ENCODE measurements at places on chromosomes 7 and 10.

- no peak for DNase-seq
These were observed 151.1 kb upstream of the PPP2R2D start for GRCh38 chr10:131749767-131750142.

DNA sequence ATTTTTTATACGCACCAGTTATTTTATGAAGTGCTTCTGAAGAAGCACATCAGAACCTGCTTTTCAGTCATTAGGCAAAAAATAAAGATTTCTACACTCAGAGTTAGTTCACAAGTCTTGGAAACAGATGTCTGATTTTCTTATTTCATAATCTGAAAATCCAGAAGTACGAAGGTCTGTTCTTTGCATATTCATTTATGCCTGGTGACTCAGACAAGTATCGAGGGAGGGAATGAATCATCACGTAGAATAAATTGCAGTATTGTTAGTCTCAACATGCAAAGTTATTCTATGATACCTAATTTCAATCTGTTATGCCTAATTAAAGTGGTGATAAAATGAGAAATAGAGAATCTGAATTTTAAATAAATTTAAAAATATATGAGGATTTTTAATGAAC is 113.6 kb upstream of the SEM1 start:
- DNase-seq = no peak

DNA sequence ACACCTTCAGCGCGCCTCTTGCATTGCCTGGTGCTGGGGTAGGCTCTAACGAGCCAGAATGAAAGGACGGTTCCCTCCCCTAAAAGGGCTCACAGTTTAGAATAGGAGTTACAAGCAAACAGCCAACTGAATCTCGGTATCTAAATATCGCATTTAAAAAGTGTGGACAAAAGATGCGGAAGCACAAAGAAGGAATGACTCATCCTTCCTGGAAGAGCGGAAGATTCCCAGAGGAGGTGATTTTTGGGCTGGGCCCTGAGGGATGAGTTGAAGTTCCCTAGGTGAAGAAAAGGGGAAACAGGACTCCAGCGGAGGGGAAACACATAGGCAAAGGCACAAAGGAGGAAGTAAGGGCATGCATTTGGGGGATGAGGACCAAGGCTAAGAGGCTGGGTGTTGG is 29.9 kb downstream of the SRRM3 start:
- DNase-seq = no peak

DNA sequence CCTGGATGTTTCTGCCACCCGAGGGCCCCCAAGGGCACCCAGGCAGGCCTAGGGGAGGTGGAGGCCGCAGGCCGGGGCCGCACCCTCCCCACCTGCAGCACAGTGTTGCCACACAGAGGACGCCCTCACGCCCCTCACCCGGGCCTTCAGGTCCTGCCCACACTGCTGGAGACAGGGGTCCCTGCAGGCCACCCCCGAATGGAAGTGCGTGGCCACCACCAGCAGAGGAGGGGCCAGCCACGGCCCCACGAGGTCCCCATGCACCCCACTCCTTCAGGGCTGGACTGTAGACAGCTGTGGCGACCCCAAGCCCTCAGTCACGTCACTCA is 35.4 kb downstream of the ADAP1 start:
- no peak for DNase-seq

DNA sequence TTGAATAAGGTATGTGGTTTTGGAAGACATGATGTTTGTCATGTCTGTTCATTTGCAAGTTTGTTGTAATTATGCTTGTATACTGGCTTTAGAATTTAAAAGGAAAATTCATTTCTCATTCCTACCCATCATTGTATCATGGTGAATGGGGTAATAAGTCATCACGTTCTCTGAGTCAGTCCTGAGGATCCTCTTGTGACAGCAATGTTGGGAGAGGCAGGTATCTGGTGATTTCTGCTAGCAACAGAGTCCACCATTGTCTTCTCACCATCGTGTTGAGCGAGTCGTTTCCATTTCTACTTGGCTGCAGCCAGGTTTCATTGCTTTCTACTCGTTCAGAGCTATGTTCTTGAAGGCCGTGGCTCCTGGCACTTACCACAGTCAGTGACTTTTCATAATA is 16.3 kb downstream of the CUL1 start:
- no peak for DNase-seq

DNA sequence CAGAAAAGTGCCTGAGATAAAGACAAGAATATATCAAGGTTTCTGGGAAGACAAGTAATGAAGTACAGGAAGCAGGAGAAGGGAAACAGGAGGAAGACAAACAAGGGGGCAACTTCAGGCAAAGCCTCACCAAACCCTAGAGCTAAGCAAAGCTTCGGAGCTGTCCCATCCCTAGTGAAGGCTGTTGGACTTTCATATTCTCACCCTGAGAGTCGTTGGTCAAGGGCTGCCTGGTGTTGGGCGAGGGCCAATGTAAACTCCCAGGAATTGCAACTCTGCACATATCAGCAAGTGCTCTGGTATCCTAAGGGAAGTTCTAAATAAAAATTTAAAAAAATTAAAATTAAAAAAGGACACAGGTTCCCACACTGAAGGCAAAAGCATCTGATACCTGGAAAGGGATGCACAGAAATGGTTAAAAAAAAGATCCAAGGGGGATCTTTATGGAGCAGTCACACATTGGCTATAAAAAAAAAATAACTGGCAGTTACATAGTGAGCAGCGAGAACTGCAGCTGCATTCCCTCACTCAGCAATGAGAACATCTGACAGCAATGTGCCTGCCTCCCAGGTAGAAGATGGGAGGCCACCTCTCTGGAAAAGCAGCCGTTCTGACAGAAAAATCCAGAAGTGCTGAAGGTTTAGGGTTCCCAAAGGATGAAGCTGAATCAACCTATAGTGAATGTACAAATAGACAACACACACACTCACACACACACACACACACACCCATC is 304.7 kb downstream of the WDR11 start:
- DNase-seq = no peak

DNA sequence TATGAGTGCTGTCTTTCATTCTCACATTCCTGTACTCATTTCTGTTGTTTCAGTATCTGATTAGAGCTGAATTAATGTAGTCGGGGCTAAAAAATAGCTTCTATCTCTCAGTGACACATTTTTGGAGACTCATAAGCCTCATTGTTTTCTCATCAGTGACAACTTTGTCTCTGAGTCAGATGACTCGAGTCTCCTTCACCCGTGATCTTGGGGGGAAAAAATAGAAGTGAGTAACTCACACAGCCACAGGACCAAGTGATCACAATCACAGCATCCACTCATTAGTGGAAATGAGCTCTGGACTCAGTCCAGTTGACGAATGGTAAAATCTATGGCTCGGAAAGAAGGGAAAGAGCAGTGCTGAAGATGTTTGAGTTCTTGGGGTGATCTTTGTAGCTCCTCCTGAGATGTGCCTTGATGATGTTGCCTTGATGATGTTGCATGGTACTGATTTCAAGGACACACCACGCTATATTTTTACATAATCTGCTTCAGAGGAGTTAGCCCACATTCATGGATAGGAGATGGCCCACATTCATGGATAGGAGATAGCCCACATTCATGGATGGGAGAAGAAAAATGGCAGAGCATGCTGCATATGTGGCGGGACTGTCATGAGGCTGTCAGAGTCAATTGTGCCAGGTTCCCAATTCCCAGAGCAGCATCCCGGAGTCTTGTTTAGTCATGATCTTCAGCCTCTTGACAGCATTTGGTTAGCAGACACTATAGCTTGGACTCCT is 214.7 kb downstream of the CELF2 start:
- DNase-seq = no peak

- DNase-seq = no peak
These were observed 704.0 kb upstream of the IGFBP3 start for GRCh38 chr7:46625032-46625431.

- no peak for DNase-seq
These were observed 24.9 kb downstream of the C10orf71 start for GRCh38 chr10:49323896-49324270.

DNA sequence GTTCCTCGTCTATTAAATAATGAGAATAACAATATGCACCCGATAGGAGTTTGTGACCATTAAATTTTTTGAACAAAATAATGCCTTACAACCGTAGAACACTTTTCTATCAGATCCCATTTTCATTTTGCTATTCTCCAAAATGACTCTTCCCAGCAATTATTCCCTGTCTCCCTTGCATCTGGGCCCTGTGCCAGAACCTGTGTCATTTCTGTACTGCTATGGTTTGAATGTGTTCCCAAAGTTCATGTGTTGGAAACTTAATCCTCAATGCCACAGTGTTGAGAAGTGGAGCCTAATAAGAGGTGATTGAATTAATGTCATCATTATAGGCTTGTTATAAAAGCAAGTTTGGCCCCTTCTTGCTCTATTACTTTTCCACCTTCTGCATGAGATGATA is 33.2 kb upstream of the SMNDC1 start:
- DNase-seq = no peak

DNA sequence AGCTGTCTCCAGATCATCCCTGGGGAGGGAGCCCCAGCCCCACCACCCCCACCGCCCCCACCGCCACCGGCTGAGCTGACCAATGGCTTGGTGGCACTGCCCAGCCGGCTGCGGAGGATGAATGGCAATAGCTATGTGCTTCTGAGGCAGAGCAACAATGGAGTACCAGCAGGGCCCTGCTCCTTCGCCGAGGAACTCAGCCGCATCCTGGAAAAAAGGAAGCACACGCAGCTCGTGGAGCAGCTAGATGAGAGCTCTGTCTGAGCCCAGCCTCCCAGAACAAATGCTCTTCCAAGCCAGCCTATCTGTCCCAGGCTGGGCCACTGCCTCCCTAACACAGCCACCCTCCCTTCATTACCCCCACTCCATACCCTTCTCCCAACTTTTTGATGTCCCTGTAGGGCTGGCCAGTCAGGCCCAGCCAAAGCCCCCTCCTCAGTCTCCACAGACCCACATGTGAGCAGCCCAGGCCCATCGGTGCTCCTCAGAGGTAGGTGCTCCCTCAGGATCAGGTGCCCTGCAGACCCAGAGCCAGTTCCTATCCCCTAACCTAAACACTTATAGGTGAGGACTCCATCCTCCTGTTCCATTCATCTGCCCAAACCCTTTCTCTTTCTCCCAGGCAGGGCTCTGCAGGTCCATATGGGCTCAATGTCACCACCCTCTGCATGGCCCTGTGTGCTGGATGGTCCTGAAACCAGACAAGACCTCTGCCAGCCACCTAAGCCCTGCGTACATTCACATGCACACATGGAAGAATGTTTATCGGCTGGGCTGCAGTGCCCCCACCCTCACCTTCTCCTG is 3.2 kb downstream of the MRPL43 start:
- no peak for DNase-seq

DNA sequence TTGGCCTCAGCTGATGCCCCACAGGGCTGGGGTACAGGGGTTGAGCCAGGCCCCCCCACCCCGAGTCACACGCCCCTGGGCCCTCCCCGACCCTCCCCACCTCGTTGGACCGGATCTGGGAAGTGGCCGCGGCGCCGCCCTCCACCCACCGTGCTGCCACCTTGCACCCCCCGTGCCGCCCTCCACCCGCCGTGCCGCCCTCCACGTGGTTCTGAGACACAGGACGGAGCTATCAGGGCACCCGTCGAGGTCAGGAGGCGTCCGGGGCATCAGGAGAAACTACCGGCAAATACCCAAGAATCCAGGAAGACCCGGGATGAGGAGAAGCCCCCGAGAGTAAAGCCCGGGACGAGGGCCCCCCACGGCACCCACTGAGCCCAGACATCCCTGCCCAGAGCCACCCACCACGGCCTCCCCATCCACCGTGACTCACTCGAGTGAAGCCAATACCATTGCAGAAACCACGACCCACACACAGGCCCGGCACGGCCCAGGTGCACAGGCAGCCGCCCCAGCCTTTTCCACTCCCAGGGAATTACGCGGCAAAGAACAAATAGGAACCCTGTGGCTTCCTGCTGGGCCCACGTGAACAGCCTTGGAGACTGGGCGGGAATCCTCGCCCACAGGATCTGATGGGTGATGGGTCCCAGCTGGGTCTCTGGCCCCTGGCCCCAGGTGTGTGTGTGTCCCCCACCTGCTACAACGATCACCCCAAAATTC is 34.0 kb downstream of the ADAP1 start:
- no peak for DNase-seq

GRCh38 chr7:142835487-142835886 is 19.4 kb upstream of the EPHB6 start:
- no peak for DNase-seq

DNA sequence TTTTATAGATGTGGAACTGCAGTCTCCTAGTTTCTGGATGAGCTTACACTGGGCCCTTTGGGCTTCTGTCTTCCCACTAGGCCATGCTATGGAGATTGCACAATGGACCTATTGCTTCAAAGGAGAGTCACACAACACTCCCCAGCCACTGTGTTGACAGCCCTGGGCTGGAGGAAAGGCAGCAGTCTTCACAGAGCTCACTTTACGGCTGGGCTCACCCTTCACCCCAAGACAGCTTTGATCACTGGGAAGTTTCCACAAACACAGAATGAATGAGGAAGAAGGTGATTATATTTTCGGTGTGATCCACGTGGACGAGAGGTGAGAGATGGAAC is 92.7 kb upstream of the GDF10 start:
- no peak for DNase-seq

- DNase-seq = no peak
These were observed 144.5 kb upstream of the PTN start for GRCh38 chr7:137488038-137488437.

GRCh38 chr7:116753130-116753529 is 81.1 kb downstream of the MET start:
- DNase-seq = no peak

GRCh38 chr10:104559935-104560334 is 81.2 kb upstream of the SORCS3 start:
- no peak for DNase-seq

DNA sequence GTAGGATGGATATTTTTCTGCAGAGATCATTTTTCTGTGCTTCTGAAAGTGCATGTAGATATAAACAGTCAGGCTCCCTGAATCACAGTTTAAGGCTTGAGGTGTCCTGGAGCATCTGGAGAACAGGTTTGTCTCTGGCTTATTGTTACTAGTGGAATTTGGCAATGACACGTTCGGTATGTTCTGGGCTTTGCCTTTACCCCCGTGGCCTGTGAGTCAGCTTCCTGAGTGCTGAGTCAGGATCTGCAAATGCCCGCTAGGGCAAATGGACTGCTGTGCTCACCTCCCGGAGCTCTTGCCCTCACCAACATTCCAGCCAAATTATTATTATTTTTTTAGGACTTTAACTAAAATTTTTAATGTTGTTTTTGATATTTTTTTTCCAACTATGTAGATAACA is 192.5 kb upstream of the PRSS1 start:
- DNase-seq = no peak

GRCh38 chr10:73910764-73911552 is at the start of gene PLAU:
TSS of gene PLAU (plus strand) at chr10:73911132. CDS start at chr10:73911556, 424 bp downstream.
- DNase-seq = no peak

DNA sequence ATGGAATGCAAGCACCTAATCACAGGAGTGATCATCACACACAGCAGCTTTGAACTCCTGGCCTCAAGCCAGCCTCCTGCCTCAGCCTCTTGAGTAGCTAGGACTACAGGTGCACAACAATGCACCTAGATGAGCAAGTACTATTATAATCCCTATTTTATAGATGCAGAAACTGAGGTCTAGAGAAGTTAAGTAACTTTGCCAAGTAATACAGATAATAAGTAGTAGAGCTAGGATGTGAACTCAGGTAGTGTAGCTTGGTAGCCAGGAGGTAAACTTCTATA is 33.7 kb downstream of the DNAJC12 start:
- DNase-seq = no peak

Data from NAMALWA (cell line).